Skin of body (tissue), 3 donors: ENCODE measurements at places on chromosomes 12 and 14. TPM values are rescaled to one million over a fixed set of nuclear protein-coding genes. Genes with fewer than 3 reads are reported as not detected.
A peak's percentile ranks its signal among the peaks of the same experiment; 100 is the strongest.

DNA sequence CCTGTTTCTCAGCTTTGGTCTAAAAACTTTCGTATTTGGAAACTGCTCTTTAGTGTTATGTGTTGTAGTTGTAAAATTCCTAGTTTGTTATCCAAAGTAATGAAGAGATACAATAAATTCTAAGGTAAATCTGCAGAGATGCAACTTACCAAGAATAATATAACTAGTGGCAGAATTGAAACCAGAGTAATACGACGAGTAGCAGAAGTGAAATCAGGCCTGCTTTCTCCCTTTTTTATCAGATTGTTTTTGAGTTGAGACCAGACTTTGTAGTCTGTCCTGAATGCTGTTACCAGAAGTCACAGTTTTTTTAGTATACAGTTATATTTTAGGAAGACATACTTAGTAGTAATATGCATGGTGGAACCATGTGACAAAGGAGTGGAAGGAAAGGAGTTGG, 12.5 kb downstream of the PAPOLA start:
- no peak for DNase-seq

GRCh38 chr12:9039397-9039977, 50.1 kb downstream of the KLRG1 start:
- DNase-seq, result peak; percentile 26

- DNase-seq, result no peak
These were observed 15.0 kb downstream of the OXA1L start for GRCh38 chr14:22781301-22781991.

- DNase-seq, result no peak
These were observed 25.4 kb downstream of the FAM222A start for GRCh38 chr12:109738878-109739665.

- DNase-seq, result no peak
These were observed 29.9 kb upstream of the YARS2 start for GRCh38 chr12:32785557-32785956.

Gene P2RX7
- total RNA-seq, result 4.2 TPM
